ENCODE measurements at places on chromosomes 13 and 19. TPM values are rescaled to one million over a fixed set of nuclear protein-coding genes. Genes with fewer than 3 reads are reported as not detected.

The GIPC3 gene
- 1.9 TPM for total RNA-seq

DNA sequence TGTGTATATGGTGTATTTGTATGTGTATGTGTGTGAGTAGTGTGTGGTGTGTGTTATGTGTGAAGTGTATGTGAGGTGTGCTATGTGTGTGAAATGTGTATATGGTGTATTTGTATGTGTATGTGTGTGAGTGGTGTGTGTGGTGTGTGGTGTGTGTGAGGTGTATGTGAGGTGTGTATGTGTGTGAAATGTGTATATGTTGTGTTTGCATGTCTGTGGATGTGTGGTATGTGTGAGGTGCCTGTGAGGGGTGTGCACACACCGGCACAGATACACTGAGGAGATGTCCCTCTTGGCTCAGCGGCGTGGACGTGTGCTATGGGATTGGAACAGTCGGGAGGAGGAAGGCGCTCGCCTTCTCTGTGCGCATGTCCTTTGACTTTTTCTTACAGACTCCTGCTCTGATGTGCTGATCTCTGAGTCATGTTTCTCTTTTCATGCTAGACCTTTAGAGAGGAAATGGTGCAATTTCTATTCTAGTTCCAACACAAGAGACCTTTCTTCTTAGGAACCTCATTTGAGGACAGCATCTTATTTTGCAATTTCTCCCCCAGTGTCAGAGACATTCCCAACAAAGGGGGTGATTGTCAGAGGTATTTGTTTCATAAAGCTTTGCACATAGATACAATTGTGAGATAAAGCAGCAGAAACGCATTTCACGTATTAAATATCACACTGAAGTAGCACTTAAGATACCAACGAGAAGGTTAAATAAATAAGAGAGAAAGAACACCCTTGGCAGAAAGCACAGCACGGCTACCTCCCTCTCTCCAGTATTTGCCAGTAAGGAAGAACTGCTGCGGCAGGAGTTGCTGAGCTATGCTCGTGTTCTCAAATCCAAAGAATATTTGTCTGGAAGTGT lies 11.3 kb upstream of the TNFRSF19 start:
- DNase-seq, result peak; percentile 75

DNA sequence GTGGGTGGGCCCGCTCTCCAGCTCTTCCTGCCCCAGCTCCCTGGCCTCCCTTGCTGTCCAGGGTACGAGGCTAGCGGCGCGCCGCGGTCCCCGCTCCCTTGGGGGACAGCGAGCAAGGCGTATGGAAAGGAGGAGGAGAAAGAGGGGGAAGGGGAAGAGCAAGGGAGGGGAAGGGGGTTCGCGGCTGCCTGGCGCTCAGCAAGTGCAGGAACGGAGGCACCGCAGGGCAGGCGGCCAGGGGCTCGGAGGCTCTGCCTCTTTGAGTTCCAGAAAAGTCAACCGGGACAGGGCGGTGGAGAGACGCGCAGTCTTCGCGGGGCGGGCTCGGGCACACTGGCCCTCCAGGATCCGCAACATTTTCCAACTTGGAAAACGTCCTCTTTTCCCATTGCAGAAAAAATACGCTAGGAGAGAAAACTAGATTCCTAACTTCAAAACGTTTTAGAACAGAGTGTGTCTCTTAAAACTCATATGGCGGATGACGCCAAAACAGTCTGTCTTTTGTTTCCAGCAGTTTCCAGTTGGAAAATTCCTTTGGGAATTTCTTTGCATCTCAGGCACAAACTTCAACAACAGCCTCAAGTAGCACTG lies 23.1 kb upstream of the TNFRSF19 start:
- peak; percentile 82 for DNase-seq

- DNase-seq, result no peak
These were observed 28.6 kb upstream of the VSTM2B start for GRCh38 chr19:29497241-29497640.

- DNase-seq, result no peak
These were observed 359.7 kb downstream of the IRS2 start for GRCh38 chr13:109426690-109426990.

All from left ventricle myocardium superior (tissue), 1 donor.